Activated CD4-positive, alpha-beta memory T cell treated with anti-CD3 and anti-CD28 coated beads for 36 hours (primary cell): ENCODE measurements at places on chromosomes 5 and 9. TPM values are rescaled to one million over a fixed set of nuclear protein-coding genes. Genes with fewer than 3 reads are reported as not detected.

LECT2 gene
- not detected for total RNA-seq

PALM2AKAP2 gene
- total RNA-seq, result 0.36 TPM

IFNA21 gene
- not detected for total RNA-seq

LCN15 gene
- not detected for total RNA-seq

ENHO gene
- total RNA-seq, result 0.36 TPM

DMRT2 gene
- total RNA-seq, result 0.24 TPM

LCN2 gene
- total RNA-seq, result not detected

PCDHGA7 gene
- total RNA-seq, result 0.07 TPM

PCDHGC5 gene
- total RNA-seq, result not detected

SLC34A3 gene
- not detected for total RNA-seq

SLC34A1 gene
- total RNA-seq, result not detected

SLC25A48 gene
- not detected for total RNA-seq

LMX1B gene
- total RNA-seq, result not detected

FGF1 gene
- total RNA-seq, result not detected

SPINK1 gene
- total RNA-seq, result not detected

DAPK1 gene
- 3.3 TPM for total RNA-seq

C1QTNF2 gene
- not detected for total RNA-seq

SLC6A19 gene
- total RNA-seq, result not detected

RNF145 gene
- total RNA-seq, result 91.4 TPM

LHX3 gene
- total RNA-seq, result not detected

C5orf52 gene
- not detected for total RNA-seq

C9orf153 gene
- total RNA-seq, result 0.39 TPM

PRUNE2 gene
- total RNA-seq, result 0.24 TPM

ALDH1A1 gene
- total RNA-seq, result not detected

GPR151 gene
- not detected for total RNA-seq

IL4 gene
- 6.8 TPM for total RNA-seq

SUB1 gene
- total RNA-seq, result 531 TPM

CWC27 gene
- 31.4 TPM for total RNA-seq
